ENCODE measurements at places on chromosomes 3 and 15.

GRCh38 chr3:172786036-172786435 is 35.5 kb downstream of the ECT2 start:
- DNase-seq, result no peak

DNA sequence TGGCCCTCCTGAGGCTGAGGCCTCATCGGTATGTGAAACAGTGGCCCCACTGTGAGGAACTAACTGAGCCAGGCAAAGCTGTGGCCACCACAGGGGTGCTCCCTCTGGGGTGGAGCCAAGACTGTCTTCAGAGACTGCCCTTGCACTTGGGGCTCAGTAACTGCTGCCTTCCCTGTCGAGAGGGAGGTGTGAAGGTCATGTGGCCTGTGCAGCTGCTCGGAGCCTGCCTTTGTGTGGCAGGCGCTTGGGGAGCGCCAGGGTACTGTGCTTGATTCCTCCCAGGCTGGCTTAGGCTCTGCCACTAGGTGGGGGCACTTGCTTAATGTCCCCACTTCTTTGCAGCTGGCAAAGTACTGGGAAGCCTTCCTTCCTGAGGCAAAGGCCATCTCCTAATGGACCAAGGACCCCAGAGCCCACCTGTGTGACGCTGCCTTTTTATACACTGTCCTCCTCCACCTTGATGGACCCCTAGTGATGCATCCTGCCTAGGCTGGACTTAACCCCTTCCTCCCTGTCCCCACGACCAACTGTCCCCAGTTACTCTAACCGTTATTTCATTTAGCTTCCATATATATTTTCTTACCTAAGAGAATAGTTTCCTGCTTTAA is 14.2 kb upstream of the SNX22 start:
- no peak for DNase-seq

- no peak for DNase-seq
Measured at GRCh38 chr15:69561071-69561784, 108.6 kb downstream of the RPLP1 start.

DNA sequence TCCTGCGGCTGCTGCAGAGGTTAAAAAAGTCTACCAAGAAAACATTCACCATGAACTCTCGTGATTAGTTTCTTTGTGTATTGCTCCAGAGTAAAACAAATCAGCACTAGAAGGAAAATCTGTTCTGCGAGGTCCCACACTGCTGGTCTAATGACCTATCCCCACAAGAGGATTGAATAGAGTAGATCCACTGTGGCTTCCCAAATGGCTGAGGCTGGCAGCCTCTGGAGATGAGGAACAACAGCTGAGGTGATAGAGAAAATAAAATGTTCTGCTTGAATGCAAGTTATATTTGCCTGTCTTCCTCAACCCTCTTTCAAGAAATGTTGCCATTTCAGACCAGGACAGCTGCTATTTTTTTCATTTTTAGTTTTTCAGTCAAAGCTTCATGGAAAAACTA is 883.3 kb downstream of the CADM2 start:
- no peak for DNase-seq

DNA sequence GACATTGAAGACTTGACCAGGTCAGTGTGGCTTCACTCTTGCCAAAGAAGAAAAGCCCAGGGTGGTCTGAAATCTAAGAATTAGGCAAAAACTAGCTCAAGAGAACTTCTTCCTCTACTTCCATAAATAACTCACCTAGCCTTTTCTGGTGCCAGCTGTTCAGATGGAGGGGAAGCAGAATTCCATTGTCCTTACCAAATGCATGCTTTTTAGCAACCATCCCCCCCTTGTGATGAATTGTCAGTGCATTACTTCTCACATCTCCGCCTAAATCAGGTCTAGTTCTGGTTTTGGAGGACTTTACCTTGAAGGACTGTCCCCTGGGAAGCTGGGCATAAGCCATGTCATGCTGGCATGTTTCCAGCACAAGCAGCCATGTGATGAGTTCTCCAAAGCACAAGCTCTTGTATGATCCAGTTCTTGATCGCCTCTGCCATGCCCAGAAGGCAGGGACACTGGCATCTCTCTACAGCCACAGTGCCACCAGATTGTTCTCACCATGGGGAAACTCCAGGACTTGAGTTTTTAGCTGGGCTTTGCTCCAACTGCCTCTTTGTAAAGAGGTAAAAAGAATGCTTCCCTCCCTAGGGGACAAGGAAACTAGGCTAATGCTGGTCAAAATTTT is 96.4 kb upstream of the IL12A start:
- DNase-seq, result no peak

- DNase-seq, result no peak
Measured at GRCh38 chr3:195755791-195756676, 35.3 kb downstream of the MUC20 start.

GRCh38 chr3:23671851-23672589 is 133.7 kb upstream of the UBE2E1 start:
- no peak for DNase-seq

GRCh38 chr3:62277450-62277849 is 95.9 kb downstream of the FEZF2 start:
- no peak for DNase-seq

GRCh38 chr15:70299931-70300869 is 202.5 kb upstream of the TLE3 start:
- DNase-seq, result no peak

GRCh38 chr15:69852916-69853315 is 244.8 kb downstream of the TLE3 start:
- DNase-seq, result no peak

GRCh38 chr3:139636511-139636910 is 41.3 kb downstream of the NMNAT3 start:
- no peak for DNase-seq

DNA sequence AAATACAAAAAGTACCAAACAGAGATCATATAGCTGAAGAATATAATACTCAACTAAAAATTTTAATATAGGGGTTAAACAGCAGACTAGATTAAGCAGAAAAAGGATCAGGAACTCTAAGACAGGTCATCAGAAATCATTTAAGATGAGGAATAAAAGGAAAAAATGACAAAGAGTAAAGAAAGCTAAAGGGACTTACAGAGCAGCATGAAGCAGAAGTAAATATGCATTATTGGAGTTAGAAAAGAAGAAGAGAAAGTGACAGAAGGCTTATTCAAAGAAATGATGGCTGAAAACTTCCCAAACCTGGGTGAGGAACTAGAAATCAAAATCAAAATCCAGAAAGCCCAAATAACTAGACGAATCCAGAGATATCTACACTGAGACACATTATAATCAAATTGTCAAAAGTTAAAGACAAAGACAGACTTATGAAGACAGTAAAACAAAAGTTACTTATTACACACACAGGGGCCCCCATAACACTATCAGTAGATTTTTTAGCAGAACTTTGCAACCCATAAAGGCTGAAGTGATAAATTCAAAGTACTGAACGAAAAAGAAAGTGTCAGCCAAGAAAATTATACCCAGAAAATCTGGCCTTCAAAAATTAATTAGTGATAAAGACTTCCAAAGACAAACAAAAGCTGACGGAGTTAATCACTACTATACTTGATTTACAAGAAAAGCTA is 95.6 kb downstream of the SCAPER start:
- no peak for DNase-seq

DNA sequence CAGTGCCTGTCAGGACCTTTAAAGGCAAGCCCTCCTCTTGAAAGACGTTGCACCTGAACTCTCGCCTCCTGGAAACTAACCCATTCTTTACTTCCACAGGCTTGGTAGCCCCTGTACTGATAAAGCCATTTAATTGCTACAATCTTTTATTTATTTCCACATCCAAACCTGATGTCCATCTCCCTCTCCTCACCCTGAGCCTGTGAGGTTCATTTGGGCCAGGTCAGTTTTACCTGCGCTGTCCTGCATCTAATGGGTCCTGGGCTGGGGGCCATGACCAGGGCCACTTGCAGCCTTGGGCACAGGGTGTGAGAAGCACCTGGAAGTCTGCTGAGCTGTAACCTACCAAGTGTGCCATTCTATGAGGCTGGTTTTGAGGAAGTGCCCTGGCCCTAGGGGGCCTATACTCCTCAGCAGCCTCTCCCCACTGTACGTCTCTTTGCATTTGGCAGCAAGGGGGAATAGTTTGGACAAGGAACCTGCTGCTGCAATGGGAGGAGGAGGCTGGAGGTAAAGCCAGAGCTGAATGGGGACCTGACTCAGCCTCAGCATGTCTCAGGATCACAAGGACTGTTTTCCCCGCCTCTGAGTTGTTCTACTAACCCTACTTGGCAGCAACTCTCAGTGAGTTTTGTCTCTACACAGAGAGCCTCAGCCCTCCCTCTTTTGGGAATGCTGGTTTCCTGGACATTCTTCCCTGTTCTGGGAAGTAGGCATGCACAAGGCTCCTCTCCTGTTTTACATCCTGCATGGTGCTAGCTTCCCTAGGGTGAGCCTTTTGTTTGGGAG is 53.8 kb downstream of the WDR76 start:
- DNase-seq, result no peak

- no peak for DNase-seq
Measured at GRCh38 chr3:159668461-159668860, 320.2 kb upstream of the IL12A start.

GRCh38 chr3:160078533-160078932 is 89.9 kb downstream of the IL12A start:
- no peak for DNase-seq

GRCh38 chr15:55226127-55226526 is 29.4 kb upstream of the RSL24D1 start:
- no peak for DNase-seq

DNA sequence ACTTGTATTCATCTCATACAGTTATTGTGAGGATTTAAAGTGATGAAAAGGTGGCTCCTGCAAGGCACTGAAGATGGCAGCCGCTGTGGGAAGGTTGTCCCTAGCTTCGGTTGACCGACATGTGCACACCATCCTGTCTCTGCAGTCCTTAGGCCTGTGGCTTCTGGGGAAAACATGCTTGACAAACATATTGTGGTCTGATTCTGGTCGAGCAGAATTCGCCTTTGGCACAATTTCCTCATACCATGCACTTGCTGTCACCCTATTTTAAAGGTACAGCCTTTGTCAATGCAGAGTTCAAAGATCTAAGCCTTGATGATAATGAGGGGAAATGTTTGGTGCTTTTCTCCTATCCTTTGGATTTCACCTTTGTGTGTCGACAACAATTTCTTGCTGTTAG is 50.9 kb downstream of the PRICKLE2 start:
- DNase-seq, result no peak

GRCh38 chr15:87902772-87903426 is 353.6 kb downstream of the NTRK3 start:
- DNase-seq, result no peak

- no peak for DNase-seq
Measured at GRCh38 chr15:62439543-62440016, 274.5 kb upstream of the C2CD4B start.

GRCh38 chr15:66898656-66899386 is 166.6 kb upstream of the SMAD3 start:
- DNase-seq, result no peak

DNA sequence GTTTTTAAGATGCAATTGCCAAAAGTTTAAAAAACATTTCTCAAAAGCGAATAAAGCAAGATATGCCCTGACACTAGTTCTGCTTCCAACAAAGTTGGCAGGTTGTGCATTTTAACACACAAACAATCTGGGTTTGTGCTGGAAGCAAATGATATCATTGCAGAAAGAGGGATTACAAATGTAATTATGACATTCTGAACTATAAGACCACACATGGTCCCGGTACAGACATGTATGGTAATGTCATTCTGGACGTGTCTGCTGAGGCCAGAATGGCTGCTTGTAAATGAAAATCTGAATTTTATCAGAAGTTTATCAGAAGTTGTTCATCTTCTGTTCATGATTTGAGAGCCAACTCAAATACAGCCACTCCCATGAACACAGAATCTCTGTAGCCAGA is 10.7 kb downstream of the TMC3 start:
- DNase-seq, result no peak

GRCh38 chr15:101608201-101608600 is 44.0 kb downstream of the TM2D3 start:
- no peak for DNase-seq

DNA sequence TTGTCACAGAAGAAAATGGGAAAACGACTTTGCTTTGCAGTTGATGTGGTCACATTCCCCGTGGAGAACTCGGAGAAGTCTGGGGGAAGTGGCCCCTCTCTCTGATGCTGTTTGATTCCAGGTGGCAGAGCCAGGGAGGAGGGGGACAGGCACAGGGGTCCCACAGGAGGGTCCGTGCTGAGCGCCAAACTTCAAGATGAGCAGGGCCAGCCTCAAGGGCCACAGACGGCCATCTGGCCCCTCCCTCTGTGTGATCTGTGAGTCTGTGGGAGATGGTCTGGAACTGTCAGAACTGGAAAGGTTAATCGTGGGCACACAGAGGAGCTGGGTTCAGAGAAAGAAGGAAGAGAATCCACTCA is 23.1 kb upstream of the CORO2B start:
- DNase-seq, result no peak

DNA sequence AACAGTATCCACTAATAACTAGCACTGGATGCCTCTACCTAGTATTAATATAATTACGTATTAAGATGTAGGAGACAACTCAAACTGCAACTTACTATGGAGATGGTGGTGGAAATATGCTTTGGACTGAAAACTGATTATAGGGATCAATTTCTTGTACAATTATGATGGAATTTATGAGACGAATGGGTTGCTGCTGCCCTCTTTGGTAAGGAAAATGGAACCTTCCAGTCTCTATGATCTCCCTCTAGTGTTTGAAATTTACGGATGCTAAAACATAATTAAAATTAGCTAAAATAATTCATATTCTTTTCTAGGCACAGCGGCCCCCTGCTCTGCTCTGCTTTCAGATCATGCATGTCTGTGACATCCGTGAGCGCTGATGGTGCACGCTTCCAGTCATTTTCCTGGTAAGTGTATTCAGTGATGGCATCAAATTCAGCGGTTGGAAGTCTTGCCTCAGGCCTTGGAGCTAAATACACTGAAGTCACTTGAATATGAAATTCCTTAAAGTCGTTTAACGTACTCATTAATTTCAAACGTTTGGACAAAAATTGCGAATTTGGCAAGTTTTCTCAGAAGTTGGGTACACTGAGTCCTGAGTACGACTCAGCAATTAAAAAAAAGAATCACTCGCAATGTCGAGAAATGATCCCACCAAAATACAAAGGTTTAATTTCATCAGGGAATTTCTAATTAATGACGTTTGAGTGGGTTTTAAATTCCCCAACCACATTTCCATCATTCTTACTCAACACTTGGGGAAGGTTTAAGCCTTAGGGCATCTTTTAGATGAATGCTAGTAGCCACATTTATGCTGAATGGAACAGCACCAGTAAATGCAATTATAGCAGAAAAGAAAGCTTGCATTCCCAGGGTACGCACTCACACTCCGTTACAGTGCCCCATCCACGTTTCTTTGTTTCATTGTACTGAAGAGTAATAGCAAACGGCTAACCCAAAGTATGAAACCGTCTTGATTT is 132.6 kb downstream of the NR2F2 start:
- DNase-seq, result peak; percentile 4

All from ACHN (cell line).